Stimulated activated CD4-positive, alpha-beta T cell treated with anti-CD3 and anti-CD28 coated beads, Interleukin-2, amount 100 ng/mL, for 24 hours (primary cell): ENCODE measurements at places on chromosomes 1 and 21.
A peak's percentile ranks its signal among the peaks of the same experiment; 100 is the strongest.

DNA sequence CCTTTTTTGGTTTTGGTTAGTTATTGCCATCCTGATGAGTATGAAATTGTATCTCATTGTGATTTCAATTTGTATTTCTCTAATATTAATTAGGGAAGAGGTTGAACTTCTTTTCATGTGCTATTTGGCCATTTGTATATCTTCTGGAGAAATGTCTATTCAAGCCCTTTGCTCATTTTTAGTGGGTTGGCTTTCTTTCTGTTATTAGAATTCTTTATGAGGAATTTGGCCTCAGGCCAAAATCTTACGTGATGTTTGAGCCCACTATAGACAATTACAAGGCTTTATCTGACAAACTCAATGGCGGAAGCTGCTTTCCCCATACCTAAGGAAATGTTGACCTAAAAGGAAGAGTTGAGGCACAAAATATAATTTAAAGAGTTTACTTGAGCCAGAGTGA is 32.9 kb downstream of the IVNS1ABP start:
- DNase-seq: no peak

GRCh38 chr1:56457756-56458375 is 121.5 kb downstream of the PLPP3 start:
- no peak for DNase-seq

- DNase-seq: no peak
Observed at GRCh38 chr1:150178548-150178947, 28.8 kb downstream of the PLEKHO1 start.

DNA sequence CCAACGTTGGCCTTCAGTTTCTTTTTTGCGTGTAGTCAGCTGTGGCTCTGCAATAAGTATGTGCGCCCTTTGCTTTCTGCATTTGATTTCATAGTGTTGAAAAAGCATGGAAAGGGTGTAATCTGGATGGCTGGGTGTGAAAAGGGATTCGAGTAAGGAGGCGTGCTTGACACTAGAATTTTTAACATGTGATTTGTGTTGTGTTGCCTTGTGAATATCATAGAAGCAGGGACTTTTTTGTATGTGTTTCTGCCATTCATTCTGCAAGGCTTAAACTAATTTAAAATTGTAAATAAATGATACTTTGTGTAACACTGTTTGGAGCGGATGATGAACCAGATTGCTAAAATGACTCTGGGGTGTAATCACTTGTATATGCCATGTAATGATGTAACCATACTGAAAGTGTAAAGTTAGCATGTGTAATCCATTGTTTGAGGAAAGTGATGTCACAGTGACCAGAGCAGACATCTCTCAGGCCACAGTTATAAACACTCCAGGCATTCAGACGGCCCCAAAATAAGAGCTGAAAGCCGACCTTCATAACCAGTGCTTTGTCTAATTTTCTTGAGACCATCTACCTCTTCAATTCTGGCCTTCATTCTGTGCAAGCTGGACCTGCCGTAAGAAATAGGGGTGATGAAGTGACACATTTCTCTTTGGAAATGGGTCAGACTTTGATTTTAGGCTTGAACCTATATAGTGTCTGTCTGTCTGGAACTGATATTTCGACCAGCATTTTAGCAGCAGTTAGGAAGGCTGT is 618 bp downstream of the SH3BGR start:
- no peak for DNase-seq

DNA sequence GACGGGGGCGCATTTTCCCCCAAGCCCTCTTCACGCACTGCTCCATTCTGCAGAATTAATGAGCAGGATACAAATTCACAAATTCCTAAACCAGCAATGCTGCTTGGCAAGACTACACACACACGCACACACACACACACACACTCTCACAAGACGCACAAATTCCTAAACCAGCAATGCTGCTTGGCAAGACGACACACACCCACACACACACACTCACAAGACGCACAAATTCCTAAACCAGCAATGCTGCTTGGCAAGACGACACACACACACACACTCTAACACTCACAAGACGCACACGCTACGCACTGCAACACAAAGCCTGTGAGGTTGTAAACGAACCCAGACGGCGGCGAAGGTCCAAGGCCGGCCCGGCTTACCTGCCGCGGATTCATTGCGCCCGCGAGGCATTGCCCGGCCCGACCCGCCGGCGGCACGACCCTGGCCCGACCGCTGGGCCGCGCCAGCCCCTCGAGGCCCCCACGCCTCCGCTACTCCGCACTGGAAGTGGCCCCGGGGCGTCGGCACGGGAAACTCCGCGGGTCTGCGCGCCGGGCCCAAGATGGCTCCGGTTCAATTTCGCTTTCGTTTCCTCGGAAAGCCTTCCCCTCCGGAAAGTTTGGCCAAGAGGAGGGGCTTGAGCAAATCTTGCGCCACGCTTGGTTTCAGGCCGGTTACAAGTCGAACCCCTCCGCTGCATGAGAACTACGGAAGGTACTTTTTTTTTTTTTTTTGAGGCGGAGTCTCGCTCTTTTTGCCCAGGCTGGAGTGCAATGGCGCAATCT is at the start of gene ADAR:
Gene ADAR (minus strand): TSS at position 578 of the 788 bp plus-strand sequence. CDS start 180 bp downstream, at position 398.
- DNase-seq: peak; percentile 87

DNA sequence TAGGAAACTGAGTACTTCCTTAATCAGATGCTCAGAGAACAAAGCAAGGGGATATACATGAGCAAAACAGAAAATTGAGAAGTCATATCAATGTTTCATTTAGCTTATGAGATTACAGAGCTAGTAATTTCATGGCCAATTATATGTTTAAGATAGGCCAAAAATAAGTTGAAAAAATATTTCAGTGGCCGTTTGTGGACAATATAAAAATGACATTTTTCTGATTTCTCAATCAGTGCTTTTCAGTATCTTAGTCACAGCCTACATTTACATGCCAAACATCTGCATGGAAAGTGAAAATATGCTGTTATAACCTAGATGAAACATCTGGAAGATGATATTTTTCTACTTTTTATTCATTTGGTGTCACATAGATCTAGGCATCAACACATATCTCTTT is 192.5 kb downstream of the HLX start:
- DNase-seq: no peak

GRCh38 chr21:36910581-36911307 is 55.7 kb downstream of the HLCS start:
- no peak for DNase-seq

DNA sequence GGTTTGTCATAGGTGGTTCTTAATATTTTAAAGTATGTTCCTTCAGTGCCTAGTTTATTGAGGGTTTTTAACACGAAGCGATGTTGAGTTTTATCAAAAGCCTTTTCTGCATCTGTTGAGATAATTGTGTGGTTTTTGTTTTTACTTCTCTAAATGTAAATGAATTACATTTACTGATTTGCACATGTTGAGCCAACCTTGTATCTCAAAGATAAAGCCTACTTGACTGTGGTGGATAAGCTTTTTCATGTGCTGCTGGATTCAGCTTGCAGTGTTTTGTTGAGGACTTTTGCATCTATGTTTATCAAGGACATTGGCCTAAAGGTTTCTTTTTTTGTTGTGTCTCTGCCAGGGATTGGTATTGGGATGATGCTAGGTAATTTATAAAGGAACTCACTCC is 142.5 kb downstream of the PRDM2 start:
- DNase-seq: no peak

DNA sequence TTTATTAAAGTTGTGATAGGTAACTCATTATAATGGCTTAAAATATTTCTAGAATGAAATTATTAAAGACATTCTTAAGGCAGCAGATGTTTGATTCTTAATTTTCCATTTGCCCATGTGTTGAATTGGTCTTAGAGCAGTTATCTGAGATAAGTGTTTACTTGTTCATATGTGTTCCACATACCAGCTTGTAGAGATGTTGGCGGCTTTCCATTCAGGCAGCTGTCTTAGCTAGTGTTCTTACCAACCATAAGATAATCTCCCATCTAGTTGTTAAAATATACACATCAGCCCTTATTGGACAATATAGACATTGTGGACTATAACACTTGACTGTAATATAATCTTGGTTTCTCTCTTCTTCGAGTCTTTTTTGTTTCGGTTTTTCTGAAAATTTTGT is 1372.9 kb upstream of the ADGRL2 start:
- no peak for DNase-seq

GRCh38 chr1:24318615-24319311 is 394 bp upstream of the GRHL3 start:
- no peak for DNase-seq

DNA sequence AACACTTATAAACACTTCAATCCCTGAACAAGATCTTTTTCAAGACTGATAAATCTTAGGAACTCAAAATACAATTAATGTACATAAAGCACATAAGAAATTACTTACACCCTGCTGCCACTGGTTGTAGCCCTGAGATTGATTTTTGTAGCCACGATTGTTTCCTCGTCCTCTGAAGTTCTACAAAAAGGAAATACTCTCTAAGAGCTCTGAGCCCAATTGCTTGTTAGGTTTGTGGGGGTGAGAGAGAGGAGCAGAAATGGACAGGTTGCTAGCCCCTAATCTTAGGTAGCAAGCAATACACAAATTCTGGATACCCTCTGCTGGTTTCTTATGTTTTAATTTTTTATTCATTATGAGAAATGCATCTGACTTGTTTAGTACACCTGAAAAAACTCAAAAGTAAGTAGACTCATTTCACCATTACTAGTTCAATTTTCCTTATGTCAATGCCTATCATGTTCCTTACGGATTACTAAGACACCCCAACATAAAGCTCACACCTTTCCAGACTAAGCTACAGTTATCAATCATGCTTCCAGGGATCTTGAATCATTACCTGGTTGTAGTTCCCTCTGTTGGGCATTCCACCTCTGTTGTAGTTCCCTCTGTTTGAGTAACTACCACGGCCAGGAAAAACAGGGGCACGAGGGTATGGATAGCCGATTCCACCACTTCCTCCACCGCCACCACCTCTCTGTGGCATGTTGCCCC is 9.3 kb downstream of the HNRNPU start:
- no peak for DNase-seq

DNA sequence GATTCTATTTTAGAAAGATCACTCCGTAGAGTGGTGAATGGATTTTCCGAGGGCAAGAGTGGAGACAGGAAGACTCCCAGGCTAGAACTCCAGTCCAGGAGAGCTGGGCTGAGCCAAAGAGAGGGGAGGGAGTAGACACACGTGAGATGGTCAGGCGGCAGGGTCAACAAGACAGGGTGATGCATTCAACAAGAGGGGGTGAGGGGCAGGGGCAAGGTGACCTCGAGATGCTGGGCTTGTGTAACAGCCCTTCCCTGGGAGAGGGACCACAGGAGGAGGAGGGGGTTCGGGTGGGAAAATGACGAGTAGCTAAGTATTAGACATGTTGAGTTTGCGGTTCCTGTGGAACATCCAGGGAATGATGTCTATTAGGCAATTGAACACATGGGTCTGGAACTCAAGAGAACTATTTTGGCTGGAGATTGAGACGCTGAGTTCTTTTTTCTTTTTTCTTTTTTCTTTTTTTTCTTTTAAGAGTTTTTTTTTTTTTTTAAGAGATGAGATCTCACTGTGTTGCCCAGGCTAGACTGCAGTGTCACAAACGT is 13.3 kb downstream of the RSPO1 start:
- no peak for DNase-seq

GRCh38 chr1:116731439-116731838 is 22.8 kb upstream of the CD2 start:
- DNase-seq: no peak

DNA sequence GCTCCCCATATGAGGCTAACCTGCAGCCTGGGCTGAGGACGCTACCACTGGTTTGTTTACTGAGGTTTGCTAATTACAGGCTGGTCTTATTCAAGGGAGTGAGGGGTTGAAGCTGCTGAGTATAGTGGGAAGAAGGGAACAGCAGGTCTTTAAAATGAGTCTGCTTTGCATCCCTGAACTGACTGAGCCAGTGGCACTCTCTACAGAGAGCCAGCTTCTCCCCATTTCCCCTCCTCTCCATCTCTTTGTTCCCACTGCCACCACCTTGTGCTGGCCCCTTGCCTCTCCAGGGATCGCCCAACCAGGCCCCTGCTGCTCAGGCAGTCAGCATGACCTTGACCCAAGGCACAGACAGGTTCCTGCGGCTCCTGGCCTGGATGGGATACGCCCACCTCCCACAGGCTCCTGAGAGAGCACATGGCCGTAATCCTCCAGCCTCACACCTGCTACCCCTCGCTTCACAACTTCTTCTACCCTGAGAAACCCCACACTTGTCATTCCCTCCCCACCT is 45.0 kb downstream of the IER5 start:
- no peak for DNase-seq

- DNase-seq: peak; percentile 48
Observed at GRCh38 chr1:244730153-244730933, 77.4 kb downstream of the DESI2 start.

DNA sequence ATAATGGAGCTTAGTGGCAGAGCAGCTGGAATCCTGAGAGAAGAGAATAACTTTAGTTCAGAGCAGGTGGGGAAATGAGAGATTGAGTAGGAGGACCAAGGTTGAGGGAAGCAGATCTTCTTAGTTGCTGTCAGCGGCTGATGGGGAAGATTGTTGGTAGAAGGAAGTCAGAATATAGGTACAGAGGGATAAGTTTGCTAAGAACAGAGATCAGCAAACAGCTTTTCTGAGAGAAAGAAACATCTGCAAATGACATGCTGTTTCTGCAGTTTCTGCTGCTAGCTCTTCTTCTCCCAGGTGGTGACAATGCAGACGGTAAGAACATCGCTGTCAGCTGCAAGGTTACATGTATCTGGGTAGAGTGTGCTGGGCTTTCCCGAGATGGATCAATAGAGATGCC is at the start of gene CD1C:
Gene CD1C (plus strand): TSS at position 113 of the 400 bp plus-strand sequence. CDS start 142 bp downstream, at position 255.
- no peak for DNase-seq

GRCh38 chr21:34176448-34176847 is 103.1 kb downstream of the MRPS6 start:
- DNase-seq: no peak

- DNase-seq: peak; percentile 80
Observed at GRCh38 chr1:25520446-25521061, 22.9 kb upstream of the LDLRAP1 start.

DNA sequence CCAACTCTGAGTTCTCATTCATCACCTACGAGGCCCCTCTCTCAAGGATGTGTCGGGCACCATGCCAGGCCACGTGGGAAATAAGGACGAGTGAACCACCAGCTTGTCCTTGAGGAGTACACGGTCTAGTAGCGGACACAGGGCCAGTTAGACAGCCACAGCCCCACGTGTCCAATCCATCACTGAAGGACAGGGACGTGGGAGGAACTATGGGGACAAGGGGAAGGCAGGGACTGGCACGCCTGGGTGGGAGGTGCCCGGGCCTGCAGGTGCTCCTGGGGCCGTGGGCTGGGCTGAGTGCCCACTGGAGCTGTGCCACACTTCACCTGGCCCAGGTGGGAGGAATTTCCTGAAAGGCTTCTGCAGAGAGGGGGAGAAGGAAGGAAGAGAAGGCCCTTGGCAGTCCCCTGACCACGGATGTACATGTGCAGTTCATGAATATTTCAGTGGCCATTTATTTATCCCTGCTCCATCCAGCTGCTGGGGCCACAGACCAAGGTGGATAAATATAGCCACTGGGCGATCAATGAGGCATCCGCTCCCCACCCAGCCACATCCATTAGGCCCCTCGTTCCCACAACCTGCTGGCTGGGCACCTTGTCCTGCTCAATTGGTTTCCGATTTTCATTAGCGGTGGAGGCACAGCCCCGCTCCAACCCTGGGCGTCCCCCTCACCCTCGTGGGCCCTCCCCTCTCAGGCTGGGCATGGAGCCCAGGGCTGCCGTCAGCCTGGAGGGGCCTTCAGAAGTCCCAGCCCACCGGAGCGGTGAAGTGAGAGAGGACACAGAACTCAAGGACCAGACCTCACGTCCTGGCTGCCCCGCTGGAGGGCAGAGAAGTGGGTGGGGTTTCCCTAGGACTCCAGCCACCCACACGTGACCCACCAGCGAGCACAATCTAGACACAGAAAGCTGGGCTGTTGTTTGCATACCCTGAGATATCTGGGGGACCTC is 59.5 kb downstream of the CASZ1 start:
- DNase-seq: no peak

GRCh38 chr1:16440470-16441281 is at the start of gene NECAP2:
Gene NECAP2, plus strand, starts transcription at chr1:16440724. Its CDS starts 38 bp downstream, at chr1:16440762.
- peak; percentile 98 for DNase-seq

GRCh38 chr1:65469126-65469888 is 48.8 kb downstream of the LEPR start:
- no peak for DNase-seq
